Motor neuron (in vitro differentiated cells): ENCODE measurements at places on chromosomes 2 and 18.

GRCh38 chr2:162245061-162245460 lies 1.8 kb upstream of the FAP start:
- no peak for ATAC-seq

GRCh38 chr2:106059416-106060065 lies 134.6 kb downstream of the UXS1 start:
- no peak for ATAC-seq

- ATAC-seq = no peak
Measured at GRCh38 chr2:156539086-156539860, 103.1 kb downstream of the GPD2 start.

GRCh38 chr18:12278741-12279682 lies 24.9 kb downstream of the CIDEA start:
- ATAC-seq = peak; percentile 91

GRCh38 chr2:27838502-27838901 lies 51.7 kb downstream of the RBKS start:
- ATAC-seq = no peak

DNA sequence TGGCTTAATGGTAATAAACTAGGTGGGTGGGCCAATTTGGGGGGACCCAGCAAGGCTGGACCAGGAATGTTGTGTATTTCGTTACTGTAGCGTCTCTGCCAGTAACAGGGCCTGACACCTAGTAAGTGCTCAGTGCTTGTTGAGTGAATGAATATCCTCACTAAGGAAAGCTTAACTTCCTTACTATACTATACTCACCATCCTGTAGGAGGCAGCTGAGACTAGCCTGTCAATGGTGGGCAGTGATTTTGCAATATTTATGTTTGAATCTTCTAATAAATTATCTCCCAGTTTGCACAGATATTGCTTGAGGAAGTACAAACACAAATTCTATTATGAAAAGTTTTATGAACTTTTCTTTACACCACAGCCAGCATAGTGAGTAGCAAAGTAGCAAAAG lies 370.7 kb upstream of the SYT4 start:
- ATAC-seq = no peak

DNA sequence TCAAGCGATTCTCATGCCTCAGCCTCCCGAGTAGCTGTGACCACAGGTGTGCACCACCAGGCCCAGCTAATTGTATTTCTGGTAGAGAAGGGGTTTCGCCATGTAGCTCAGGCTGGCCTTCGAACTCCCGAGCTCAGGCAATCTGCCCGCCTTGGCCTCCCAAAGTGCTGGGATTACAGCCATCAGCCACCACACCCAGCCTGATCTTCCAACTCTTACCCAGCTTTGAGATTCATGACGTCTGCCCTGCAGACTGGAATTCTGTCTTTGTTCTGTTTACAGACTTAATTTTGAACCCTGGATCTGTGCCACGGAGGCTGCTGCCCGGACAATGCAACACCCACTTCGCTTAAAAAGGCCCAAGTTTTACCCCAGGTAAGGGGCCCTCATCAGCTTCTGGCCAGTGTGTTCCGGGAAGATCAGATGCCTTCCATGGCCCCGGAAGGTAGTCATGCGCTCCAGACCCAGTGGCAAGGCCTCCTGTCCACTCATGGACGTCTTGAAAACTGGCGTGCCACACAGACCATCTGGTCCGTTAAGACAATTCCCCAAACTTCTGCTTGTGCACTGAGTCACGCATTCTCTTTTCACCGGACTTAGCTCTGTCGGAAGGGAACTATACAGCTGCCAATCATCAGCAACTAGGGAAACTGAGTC lies 5.5 kb downstream of the PXDN start:
- ATAC-seq = no peak

- no peak for ATAC-seq
Measured at GRCh38 chr18:55864281-55864680, 276.3 kb upstream of the TCF4 start.

DNA sequence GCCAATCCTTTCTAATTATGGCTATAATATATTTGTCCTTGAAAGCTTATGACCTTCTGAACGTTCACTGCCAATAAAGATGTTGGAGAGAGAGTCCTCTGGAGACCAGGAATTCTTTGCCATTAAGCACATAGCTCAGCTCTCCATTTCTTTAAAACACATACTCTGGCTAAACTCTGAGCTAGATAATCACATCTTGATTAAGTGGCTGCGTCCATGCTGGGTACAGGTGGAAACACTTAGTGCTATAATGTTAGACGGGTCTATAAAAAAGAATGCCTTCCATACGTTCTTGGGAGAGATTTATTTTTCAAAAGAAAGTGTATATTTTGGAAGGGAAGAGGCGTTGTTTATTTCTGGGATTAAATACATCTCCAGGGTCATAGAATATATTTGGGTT lies 314.5 kb downstream of the LPIN1 start:
- no peak for ATAC-seq

DNA sequence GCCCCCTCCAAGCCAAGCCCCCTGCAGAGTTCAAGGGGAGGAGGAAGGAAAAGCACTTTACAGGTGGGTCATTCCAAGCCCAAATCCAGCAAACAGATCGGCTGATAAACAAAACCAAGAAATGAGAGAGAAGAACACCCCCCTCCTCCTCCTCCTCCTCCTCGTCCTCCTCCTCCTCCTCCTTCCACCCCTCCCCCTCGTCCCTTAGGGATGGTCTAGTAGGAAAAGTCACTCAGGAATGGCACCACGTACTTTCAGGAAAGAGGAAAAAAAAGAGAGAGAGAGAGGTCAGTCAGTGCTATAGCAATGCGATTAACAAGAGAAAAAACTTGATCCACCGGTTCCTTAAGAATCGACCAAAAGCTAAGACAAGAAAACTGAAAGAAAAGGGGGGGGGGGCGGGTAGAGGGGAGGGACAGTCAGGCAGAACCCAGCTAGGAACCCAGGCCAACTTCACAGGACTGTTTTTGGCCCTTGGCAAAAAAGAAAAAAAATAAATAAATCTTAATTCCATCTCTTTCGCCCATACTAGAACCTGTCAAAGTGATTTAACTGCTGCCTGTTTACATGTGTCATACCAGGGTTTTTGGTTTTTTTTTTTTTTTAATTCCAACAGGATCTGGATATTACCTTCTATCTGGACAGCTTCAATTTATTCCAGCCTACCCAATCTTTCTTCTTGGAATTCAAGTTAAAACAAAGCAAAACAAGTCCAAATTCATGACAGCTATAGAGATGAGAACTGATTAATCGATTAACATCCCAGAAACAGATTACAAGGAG lies 906 bp downstream of the IKZF2 start:
- ATAC-seq = no peak

- peak; percentile 46 for ATAC-seq
Measured at GRCh38 chr2:128390256-128390990, 71.8 kb upstream of the HS6ST1 start.

DNA sequence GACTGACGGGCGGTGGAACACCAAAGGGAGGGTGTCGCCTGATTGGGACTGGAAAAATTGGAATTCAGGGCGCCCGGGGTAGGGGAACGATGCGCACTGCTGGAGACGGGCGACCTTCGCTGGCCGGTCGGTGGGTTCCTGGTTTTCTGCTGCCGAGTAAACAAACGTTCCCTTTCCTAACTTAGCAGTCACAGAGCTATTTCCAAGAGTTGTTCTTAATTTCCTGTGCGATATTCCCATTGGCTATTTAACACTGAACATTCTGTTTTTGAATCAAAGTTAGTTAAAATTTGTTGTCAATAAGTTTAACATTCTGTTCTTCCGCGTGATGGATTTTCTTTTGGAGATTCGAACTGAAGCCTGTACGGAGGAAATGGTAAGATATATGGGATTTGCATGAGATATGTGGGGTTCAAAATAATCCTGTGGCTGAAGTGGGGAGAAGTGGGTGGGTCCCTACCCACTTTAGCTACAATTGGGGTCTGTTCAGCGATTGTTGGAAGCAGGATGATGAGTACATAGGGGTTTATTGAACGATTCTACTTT lies 862 bp downstream of the C18orf54 start:
- peak; percentile 17 for ATAC-seq
